Activated CD4-positive, alpha-beta T cell treated with anti-CD3 and anti-CD28 coated beads, Interleukin-2, amount 10 ng/mL, durations not matched to agents 7 days and 5 days (primary cell): ENCODE measurements at places on chromosomes 11 and 22. TPM values are rescaled to one million over a fixed set of nuclear protein-coding genes. Genes with fewer than 3 reads are reported as not detected.

Gene OR8D1
- not detected for total RNA-seq

Gene C1QTNF5
- total RNA-seq, result not detected

Gene TEX54
- 0.48 TPM for total RNA-seq

Gene CHST1
- total RNA-seq, result not detected

Gene STX3
- total RNA-seq, result 42.0 TPM

Gene SSH3
- 9.6 TPM for total RNA-seq

Gene EFCAB6
- 0.15 TPM for total RNA-seq

Gene SHANK2
- not detected for total RNA-seq

Gene SELENOM
- total RNA-seq, result 2.2 TPM

Gene PRG3
- not detected for total RNA-seq

Gene PTPN5
- not detected for total RNA-seq

Gene IGF2
- total RNA-seq, result 0.08 TPM

Gene OR52H1
- total RNA-seq, result 0.37 TPM

Gene NOX4
- total RNA-seq, result not detected

Gene SLC22A8
- total RNA-seq, result not detected

Gene SLC17A6
- total RNA-seq, result not detected

Gene UBQLNL
- 0.25 TPM for total RNA-seq

Gene MICAL2
- total RNA-seq, result 47.3 TPM
